CD4-positive, alpha-beta memory T cell (primary cell): ENCODE measurements at places on chromosomes 16 and 17.
A peak's percentile ranks its signal among the peaks of the same experiment; 100 is the strongest.

DNA sequence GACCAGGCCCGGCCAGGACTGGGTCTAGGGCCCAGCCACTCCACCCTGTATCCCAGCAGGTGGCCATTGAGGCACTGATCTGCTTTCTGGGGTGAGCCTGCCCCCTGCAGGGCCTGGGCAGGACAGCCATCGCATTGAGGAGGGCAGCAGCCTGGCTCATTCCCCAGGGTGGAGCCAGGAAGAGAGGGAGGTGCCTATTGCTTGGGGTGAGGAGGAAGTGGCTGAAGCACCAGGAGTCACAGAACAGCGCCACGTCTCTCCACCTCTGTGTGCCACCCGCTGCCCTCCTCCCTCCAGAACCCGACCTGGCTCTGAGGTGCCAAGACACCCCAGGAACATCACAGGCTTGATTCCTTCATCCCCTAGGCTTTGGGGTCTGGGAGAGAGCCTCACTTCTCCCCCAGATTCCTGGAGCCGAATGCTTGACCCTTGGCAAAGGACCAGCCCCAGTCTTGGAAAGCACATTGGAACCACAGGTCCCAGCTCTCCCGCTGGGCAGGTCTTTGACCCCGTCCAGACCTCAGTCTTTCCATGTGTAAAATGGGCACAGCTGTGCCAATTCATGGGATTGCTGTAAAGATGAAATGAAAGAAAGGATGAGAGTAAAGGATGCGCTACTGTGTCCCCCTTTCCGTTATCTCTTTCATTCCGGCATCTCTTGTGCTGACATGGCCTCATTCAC lies 7.2 kb upstream of the KRT36 start:
- DNase-seq = peak; percentile 52

DNA sequence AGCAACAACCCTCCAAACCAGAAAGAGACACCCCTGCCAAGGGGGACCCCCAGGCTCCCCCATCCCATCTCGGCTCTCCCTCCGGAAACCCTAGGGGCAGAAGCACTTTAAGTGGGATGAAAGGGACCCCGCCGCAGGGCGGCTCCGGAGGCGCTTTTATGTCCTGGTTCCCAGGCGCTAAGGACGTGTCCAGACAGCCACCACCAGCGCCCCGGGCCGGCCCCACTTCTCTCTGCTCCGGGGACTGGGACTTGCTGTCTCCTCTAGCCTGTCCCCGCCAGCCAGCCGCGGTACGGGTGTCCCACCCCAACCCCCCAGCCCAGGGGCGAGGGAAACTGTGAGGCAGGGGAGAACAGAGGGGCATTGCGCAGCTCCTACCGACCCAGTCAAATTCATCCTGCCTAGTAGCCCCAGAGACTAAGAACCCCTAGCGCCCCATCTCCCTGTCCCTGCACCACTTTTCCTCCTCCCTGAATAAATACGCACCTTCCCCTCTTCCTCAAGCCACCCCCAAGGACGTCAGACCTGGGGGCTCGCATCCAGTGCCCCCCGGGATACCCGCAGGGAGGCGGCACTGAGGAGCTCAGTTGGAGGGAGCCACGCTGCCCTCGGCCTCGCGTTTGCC lies 4.1 kb downstream of the SP6 start:
- DNase-seq = no peak

DNA sequence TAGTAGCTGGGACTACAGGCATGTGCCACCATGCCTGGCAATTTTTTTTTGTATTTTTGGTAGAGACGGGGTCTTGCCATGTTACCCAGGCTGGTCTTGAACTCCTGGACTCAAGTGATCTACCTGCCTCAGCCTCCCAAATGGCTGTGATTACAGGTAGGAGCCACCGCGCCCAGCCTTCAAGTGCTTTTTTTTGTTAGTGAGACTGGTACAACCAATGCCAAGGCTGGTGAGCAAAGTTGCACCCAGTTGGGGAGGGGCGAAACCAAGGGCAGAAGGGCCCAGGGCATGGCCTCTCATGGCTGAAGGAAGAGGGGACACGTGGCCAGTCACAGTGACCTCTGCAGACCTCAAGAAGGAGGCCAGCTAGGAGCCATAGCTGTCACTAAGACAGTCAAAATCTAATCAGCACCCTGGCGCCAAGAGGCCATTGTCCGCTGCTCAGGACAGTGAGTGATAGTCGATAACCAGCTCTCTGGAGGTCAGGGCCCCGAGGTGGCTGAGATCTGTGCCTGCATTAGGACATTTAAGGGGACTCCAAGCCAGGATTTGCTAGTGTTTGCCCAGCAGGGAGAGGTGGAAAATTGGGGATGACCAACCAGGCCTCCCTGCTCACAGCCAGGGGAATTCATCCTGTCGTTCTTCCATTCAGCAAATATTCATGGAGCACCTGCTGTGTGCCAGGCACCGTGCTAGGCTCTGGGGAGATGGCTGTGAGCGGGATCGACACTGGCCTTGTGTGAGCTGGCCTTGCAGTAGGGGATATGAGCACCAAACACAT lies 10.2 kb downstream of the IL4R start:
- no peak for DNase-seq

DNA sequence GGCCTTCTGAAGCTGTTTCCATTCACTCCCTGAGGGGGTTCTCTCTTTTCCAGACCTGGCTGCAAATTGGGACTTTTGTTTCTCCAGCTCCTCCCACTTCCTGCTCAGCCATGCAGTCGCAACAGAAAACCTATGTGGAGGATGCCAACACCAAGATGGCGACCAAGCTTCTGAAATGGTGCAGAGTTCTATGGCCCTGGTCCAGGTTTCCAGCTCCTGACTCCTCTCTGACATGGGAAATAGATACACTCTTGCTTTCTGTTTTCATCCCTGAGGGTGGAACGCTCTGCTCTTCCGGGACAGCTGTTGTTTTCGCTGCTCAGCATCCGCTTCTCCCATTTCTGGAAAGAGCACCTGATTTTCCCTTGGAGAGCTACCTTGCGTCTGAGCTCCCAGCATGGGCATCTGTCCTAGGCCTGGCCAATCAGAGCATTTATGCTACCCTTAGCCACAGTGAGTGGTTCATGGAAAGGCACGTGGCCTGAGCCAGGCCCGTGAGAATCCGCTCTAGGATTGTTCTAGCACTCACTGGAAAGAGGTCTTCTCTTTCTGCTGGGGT lies 8.1 kb downstream of the GPRC5B start:
- DNase-seq = no peak

DNA sequence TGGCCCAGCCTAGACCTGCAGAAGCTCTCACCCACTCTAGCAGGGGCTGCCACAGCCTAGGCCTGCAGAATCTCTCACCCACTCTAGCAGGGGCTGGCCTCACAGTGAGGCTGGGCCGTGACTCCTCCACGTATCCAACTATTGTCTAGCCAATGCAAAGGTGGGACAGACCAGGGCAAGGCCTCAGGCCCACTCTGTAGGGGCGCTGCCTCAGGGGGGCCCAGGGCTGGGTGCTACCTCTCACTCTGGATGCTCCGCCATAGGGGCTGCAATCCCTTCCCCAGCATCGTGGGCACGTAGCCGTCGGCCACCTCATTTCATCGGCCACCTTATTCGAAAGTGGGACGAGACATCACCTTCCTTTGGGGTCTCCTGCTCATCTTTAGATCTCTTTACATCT lies 51.7 kb downstream of the RPH3AL start:
- DNase-seq = no peak

DNA sequence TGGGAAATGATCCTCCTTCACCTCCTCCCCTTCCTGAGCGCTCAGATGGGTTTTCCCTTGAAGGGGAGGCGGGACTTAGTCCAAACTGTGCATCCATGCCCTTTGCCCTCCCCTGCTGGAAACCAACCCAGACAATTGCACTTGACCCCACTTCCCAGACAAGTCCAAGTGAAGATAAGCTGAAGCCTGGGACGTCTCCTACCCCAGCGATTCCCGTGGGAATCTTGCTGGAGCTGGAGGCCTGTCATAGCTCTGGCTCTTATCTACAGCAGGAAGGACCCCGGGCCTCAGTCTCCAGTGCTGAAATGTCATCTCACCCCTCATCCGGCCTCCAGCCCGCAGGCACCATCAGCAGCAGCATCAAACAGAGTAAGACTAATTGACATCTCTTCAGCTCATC lies 6.5 kb upstream of the NGFR start:
- no peak for DNase-seq

DNA sequence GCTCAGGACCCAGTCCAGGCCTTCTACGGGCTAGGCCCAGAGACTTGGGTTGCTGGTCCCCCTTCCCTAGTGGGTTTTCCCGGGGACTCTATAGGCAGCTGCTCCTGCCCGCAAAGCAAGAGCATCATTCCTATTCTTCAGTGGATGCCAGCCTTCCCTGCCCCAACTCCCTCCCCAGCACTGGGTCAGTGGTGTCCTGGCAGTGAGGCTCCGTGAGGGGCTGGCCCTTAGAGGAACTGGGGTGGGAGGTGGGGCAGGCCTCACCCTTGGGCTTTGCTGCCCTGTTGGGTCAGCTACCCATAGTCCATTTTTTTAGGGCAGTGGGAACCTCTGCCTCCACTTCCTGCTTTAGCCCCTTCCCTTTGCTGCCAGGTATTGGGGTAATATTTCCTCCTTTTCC lies 7.9 kb upstream of the PLEKHG4 start:
- no peak for DNase-seq

DNA sequence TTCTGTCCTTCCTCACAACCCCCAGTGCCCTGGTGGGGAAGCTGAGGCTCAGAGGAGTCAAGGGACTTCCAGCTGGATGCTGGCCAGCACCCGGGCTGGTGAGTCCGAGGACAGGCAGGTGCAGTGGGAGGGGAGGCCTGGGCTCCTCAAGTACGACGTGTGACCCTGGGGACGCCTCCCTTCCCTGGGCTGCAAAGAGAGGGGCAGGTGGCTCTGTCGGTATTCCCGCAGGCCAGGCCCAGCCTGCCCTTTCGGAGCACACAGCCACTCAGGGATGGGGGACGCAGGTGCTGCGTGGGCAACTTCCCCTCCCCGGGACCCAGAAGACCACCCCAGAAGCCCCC lies 33.1 kb upstream of the PVALEF start:
- DNase-seq = no peak

GRCh38 chr16:85667261-85667660 lies 21.5 kb downstream of the GINS2 start:
- DNase-seq = no peak

GRCh38 chr17:83026311-83026811 lies 53.0 kb upstream of the METRNL start:
- no peak for DNase-seq

- DNase-seq = no peak
These were observed 21.5 kb downstream of the COPZ2 start for GRCh38 chr17:48016112-48016511.

GRCh38 chr17:77107506-77108433 lies 33.0 kb upstream of the SEC14L1 start:
- no peak for DNase-seq

- no peak for DNase-seq
These were observed 5.8 kb downstream of the CCL2 start for GRCh38 chr17:34260861-34261260.

GRCh38 chr16:48892893-48893292 lies 282.9 kb upstream of the N4BP1 start:
- DNase-seq = no peak

- DNase-seq = no peak
These were observed 690.5 kb downstream of the KCNJ2 start for GRCh38 chr17:70859829-70860228.

DNA sequence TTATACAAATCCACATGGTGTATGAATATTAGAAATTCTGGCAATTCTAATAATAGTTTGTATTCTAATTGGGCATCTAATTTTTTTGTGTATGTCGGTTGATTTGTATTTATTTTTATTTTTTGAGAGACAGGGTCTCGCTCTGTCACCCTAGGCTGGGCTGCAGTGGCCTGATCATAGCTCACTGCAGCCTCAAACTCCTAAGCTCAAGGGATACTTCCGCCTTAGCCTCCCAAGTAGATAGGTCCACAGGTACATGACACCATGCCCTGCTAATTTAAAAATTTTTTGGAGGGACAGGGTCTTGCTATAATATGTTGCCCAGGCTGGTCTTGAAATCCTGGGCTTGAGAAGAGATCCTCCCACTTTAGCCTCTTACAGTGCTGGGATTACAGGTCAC lies 104.6 kb downstream of the TRIM37 start:
- DNase-seq = no peak

DNA sequence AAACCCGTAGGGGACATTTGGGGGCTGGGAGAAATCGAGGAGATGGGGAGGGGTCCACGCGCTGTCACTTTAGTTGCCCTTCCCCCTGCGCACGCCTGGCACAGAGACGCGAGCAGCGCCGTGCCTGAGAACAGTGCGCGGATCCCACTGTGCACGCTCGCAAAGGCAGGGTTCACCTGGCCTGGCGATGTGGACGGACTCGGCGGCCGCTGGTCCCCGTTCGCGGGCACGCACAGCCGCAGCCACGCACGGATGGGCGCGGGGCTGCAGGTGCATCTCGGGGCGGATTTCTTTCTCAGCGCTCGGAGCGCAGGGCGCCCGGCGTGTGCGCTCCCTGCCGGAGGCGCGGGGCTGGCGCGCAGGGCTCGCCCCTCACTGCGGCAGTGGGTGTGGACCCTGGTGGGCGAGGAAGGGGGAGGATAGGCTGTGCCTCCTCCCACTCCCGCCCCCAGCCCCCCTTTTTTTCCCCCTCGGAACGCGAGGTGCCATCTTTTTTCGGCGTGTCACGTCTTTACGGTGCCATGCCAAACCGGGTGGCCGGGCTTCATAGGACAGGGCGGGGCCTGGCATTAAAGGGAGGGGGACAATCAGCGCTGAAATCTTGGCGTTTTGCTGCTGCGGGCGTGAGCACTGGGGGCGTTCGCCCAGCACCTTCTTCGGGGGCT lies 1.1 kb downstream of the MAPT start:
- DNase-seq = peak; percentile 29

GRCh38 chr17:64094412-64094811 lies 35.5 kb downstream of the ERN1 start:
- no peak for DNase-seq

DNA sequence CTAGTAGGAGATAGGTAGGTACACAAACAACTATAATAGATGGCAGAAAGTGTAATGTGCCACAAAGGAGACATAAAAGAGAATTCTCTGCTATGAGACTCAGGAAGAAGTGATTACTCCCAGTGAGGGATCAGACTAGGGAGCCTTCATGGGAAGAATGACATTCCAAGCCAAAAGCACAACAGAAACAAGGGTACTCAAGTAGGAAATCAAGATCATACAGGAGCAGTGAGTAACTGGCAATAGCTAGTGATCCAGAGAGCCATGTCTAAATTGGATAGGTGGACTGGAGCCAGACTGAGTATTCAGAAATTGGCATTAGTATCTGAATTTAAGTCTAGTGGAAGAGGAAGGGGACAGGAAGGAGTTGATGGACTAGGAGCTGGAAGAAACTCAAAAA lies 10.7 kb downstream of the RFFL start:
- DNase-seq = no peak

DNA sequence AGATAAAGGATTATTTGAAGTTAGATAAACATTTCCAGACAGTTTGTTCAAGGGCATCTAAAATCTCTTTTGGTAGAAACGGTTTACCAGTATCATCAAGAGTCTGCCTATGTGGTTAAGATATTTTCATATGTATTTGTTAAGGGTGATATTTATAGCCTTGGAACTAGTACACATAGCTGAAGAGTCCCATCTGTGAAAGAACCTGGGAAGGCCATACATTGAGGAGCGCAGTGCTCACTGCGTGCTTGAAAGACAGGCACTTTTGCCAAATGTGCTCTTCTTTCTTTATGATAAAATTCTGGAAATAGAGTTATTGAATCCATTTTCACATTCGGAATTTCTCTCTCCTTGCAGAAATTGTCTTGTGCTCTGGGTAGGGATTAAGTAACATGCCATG lies 7.7 kb downstream of the IGSF6 start:
- no peak for DNase-seq
